Panc1 (cell line): ENCODE measurements at places on chromosomes 2 and 18.

- no peak for DNase-seq
Measured at GRCh38 chr18:48735681-48736255, 196.9 kb downstream of the CTIF start.

GRCh38 chr18:46426021-46426678 lies 230.9 kb downstream of the LOXHD1 start:
- no peak for DNase-seq

DNA sequence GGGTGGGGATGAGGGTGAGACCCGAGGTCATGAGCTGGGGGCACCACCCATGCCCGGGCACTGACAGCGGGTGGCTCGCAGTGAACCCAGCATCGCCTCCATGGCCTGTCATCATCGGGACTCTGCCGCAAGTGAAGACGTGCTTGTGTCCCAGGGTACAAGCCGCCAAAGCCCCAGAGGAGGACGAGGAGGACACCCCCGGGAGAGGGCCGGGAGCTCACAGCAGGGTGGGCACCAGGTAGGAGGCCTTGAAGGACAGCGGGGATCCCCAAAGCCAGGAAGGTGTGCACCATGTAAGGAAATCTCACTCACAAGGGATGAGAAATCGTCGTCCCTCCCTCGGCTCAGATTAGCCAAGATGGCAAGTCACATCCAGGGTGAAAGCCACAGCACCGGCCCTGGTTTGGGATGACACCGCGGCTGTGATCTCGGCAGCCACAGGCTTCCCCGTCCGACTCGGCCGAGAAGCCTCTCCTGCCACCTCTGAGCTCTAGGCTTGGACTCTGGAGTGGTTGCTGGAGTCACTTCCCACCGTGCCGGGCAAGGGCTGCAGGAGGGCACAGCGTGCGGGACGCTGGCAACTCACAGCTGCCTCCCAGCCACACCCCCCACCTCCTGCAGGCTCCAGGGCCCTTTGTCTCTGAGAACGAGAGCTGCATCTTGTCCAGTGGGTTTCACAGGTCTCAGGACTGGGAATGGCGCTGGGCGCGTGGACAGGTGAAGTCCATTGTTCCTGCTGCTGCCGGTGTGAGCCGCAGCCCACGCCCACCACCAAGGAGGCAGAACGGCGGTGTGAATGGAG lies 81.6 kb upstream of the CTDP1 start:
- DNase-seq: no peak

- DNase-seq: no peak
Measured at GRCh38 chr2:150280231-150280630, 207.2 kb downstream of the RND3 start.

GRCh38 chr2:32652555-32653209 lies 24.8 kb downstream of the TTC27 start:
- DNase-seq: no peak

DNA sequence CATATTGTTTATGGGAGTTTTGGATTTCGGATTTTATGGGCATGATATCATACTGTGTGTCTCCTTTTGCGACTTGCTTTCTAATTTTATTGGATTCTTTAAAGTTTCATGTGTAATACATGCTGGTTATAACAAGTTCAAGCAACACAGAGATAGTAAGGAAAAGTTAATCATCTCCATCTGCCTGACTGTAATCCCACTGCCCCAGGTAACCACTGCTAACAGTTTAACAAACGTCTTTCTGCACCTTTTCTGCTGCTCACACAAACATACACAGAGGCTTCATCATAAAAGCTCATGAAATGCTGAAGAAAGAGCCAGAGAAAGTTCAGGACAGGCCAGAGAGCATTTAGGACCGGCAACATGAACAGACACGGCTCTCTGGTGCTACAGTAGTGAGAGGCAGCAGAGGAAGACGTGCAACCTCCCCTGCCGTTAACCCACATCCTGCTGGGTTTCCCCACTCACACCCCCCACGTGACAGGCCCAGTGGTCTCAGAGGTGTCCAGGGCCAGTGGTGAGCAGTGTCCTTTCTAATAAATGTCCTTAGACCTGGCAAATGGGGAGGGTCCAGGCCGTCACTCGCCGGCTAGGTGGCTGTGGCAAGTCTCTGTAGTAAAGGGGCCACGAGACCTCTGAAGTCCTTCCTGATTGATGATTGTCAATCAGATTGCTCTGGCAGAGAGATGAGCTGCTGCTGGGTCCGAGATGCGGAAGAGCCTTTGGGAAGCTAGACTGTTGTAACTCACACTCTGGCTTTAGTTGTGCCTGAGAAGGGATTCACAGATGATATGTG lies 43.0 kb upstream of the SLC1A4 start:
- DNase-seq: no peak

DNA sequence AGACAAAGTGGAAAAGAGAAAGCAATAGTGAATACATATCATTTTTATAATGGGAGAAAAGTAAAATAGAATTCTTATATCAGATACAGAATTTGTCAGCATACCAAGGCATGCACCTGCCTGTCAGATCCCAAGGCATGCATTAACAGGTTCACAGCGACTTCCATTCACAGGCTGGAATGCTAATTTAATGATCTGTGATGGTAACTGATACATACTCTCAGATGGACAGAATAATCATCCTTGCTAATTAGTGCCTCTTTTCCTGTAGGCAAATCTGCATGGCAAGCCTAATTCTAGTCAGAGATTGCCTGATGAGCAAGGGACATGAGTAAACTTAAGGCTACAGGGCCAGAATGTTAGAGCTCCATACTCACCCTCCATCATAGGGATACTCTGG lies 76.1 kb downstream of the PRKRA start:
- no peak for DNase-seq

DNA sequence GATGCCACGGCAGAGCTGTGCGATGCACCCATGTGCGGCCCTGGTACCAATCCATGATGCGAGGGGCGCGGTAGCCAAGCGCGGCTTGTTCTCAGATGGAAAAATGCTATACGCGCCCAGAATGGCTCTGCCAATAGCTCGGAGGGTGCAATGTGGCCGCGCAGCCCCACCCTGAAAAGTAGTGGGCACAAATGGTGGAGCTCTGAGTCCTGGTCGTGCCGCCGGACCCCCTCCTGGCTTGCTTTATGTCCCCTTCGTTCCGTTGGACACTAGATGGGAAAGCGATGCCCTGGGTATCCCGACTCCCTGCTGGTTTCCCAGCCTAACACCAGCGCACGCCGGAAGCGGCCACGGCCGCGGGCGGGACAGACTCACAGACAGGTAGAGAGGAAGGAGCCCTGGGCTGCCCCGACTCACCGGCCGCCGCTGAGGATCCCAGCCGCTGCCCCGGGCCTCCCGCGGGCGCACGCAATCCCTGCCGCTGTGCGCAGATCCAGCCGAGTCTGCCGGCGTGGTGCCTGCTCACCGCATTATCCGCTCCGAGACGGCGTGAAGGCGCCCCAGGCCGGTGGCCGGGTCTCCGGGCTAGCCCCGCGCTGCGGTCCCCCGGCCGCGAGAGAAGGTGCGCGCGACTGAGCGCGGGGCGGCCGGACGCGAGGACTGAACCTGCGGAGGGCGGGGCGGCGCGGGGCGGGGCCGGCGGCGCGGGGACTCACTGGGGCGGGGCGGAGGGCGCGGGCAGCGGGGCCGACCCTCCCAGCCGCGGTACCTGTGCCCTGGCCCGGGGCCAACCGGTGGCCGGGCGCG lies at the start of gene CDC42EP3:
Gene CDC42EP3 (minus strand): TSS at position 634 of the 807 bp plus-strand sequence. CDS start 25,055 bp downstream, outside the sequence.
- no peak for DNase-seq

DNA sequence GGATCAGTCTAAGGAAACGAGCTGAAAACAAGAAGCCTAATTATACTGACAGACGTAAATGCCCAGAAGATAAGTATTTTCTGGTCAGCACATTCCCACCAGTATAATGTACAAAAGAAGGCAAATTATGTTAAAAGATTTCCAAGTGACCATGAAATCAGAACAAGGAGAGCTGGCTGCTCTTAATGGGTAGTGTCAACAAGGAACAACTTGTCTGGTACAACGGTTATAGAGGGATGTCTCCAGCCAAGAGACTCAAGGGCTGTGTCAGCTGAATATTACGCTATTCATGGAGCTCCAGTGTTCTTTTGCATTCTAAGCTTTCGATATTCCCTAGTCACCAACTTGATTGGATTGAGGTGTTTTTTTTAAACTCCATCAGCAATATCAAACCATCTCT lies 8.6 kb upstream of the L3MBTL4 start:
- DNase-seq: no peak

- no peak for DNase-seq
Measured at GRCh38 chr18:24243677-24244076, 104.8 kb downstream of the CABYR start.

DNA sequence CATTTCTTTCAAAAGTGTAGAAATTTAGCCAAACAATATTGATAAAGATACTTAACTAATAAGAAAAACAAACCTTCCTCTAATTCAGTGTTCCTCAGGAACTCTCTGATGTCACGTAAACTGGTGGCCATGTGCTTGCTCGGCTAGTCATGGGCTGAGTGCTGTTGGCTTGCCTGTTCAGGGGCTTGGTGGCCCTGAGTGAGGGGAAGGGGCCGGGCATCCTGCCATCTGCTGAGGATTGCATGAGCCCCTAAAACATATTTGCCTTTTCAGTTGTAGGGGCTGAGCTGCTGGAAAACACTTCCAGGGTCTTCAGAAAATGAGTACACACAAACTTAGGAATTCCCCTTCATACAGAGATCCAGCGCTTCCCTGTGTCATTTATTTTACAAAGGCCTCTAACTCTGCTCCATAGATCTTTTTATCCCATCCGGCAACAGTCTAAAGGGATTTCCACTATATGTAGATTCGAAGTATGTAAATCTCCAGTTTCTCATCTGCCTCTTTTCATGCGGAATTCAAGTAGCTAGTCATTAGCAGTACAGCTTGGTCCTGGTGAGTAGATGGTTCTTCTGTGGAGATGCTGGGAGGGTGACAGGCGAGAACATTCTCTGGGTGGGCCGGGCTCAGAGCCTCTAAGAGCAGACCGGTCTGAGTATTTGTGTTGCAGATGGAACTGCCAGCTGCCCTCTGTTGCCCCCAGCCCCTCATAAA lies 20.1 kb upstream of the NFATC1 start:
- no peak for DNase-seq

GRCh38 chr2:127527001-127527804 lies 914 bp upstream of the IWS1 start:
- DNase-seq: peak; percentile 22

DNA sequence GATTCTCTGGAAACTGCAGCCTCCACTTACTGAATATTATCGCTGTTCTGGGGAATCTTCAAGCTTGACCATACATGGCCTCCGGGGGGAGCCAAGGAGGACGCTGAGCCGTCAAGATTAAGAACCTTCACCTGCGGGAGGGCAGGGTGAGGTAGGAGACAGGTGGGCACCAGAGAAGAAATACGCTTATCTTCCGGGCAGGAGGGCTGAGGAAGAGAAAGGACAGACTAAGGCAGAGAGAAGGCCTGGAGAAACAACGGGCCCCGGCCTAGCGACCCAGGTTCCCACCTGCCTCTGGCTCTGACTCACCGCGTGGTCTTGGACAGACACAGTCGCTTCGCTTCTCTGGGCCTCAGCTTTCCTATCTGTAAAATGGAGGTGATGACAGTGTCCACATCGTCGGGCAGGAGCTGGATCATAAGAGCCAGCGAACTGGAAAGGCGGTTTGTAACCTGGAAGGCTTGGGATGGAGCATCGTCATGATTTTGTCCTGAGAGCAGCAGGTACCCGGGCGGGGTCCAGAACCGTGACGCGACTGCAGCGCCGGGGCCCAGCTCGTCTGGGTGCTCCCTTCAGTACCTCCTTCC lies 659 bp downstream of the ZNF142 start:
- DNase-seq: no peak

DNA sequence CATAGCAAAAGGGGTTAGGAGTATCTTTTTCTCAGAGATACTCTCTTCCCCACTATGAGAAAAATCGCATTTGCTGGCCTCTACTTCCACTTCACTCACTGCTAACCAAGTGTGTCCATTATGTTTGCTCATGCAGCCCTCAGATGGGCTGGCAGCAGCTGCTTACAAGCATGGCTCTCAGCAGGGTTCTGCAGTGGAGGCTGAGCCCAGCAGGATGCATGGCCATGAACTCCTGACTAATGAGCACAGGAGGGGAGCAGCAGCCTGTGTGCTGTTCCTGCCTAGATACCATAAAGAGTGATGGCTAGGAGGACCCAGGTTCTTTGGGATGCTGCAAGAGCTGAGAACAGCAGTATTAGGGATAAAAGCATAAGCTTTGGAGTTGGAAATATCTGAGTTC lies 316.9 kb upstream of the THSD7B start:
- DNase-seq: no peak

DNA sequence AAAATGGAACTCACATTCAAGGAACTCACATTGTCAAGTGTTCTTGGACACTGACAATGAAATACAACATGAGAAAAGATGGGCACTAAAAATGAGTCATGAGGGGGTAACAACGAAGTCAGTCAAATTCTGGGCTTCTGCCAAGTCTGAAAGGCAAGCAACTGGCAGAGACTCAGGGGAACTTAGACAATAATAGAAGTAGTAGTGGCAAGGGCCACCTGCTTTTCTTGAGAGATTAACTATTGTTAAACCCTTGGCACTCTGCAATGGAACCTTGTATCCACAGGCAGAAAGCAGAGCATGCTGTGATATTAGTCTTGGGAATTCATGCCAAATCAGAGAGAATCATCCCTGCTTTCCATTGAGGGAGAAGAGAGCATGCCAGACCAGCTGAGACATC lies 382.6 kb upstream of the CDH2 start:
- DNase-seq: no peak

GRCh38 chr2:25714740-25715139 lies 41.4 kb upstream of the DTNB start:
- no peak for DNase-seq

GRCh38 chr2:64601785-64602391 lies 51.8 kb downstream of the SERTAD2 start:
- no peak for DNase-seq

DNA sequence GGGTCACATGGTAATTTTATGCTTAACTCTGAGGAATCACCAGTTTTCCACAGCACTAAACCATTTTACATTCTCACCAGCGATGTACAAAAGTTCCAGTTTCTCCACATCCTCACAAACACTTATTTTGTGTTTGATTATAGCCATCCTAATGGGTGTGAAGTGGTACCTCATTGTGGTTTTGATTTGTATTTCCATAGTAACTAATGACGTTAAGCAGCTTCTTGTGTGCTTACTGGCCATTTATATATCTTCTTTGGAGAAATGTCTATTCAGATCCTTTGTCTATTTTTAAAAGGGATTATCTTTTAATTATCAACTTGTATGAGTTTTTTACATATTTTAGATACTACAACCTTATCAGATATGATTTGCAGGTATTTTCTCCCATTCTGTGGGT lies 42.0 kb downstream of the CCDC150 start:
- DNase-seq: no peak

- DNase-seq: no peak
Measured at GRCh38 chr2:136874258-136874657, 108.9 kb downstream of the THSD7B start.

- DNase-seq: no peak
Measured at GRCh38 chr2:24111407-24111901, 11.7 kb downstream of the PFN4 start.

GRCh38 chr2:12325806-12326205 lies 390.9 kb upstream of the TRIB2 start:
- DNase-seq: no peak

GRCh38 chr2:32061973-32062861 lies 1.1 kb upstream of the SPAST start:
- DNase-seq: no peak

DNA sequence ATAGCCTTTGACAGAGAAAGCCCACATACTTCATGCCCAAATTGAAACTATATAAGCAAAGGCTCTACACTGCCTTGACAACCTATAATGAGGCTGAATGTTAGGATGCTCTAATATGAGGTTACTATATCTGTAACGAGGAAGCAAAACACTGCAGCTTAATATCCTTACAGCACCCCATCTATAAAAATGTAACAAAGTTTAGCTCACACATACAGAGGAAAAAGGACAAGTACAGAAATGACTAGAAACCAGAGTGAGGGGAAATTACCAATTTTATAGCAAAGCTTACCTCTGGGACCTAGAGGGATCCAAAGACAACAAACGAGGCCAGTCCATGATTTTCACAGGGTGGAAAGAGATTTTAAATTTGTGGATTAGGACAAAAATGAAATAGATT lies 138.5 kb downstream of the COL4A4 start:
- DNase-seq: no peak
